Adrenal gland (tissue), 19 donors: ENCODE measurements at places on chromosomes 1 and 21. TPM values are rescaled to one million over a fixed set of nuclear protein-coding genes. Genes with fewer than 3 reads are reported as not detected.

DNA sequence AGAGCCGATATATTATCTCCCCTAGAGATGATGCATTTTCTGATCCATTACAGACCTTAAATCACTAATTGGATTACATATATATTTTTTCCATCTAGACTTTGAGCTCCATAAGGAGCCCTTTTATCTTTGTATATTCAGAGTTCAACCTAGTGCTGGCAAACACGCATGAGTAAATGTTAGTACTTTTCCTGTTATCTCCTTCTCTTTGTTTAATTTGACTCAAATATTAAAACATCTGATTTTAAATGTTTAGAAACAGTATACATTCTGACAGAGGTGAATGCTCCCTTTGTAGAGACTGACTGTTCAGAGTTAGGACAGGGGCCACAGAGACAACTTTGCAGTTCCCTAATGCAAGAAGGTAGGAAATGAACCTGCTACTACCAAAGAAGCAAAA lies 37.1 kb downstream of the EIF2B3 start:
- H3K4me3 ChIP-seq = no peak overlapping the region
- no peaks in the 10 kb centered on the region for H3K27me3 ChIP-seq
- no peaks in the 10 kb centered on the region for H3K36me3 ChIP-seq
- peaks cover 16% of the 10 kb centered on the region for H3K4me1 ChIP-seq
- no peak for DNase-seq

- no peaks in the 10 kb centered on the region for H3K36me3 ChIP-seq
- no peaks in the 10 kb centered on the region for H3K27me3 ChIP-seq
Observed at GRCh38 chr1:31380181-31380580, 7.3 kb upstream of the FABP3 start.

DNA sequence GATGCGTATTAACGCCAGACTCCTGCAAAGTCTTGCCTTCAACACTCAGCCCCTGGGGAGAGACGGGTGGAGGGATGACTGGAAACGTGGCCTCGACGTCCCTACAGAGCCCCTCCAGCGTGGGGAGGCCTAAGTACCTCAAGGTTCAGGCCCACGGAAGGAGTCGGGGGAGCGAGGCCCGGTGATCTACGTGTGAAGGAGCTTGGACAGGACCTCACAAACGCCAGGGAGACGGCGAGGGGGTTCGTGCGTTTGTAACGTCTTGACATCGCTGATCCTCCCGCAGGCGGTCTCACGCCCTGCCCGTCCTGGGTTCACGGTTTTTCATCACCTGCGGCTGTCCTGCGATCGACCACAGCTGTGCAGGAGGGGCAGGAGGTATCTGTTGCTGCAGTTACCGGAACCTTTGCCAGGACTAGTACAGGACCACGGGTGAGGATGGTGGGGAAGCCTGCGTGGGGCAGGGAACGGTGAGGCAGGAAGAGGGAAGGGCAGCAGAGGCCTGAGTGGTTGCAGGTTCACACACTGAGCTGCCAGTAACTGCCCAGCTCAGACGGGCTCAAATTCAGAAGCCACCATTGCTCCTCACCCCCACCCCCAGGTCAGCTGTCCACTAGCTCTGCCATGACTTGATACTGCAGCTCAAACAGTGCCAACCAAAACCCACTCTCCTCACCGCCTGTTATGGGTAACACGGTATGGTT lies 889 bp upstream of the CCNL2 start:
- peaks cover 19% of the 10 kb centered on the region for H3K4me1 ChIP-seq
- H3K36me3 ChIP-seq = peaks cover 75% of the 10 kb centered on the region
- peak overlapping the region; percentile 68 for H3K27ac ChIP-seq
- peak; percentile 71 for DNase-seq

DNA sequence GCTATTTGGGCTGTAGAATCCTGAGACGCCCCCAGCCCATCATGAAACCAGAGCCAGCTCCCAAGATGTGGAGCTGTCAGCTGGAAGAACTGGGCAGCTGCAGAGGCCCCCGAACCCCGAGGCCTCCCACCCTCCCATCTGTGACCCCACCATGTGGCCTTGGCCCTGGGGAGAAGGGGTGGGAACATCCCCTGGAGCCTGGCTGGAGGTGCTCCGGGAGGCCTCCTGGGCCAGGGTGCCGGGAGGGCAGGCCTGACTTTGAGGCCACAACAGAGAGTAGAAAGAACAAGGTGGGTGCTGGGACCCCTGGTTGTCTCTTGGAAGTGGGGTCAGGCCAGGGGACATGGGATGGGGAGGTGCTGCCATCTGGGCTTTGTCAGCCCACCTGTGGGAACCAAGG lies 6.0 kb upstream of the SMYD3 start:
- DNase-seq = no peak
- H3K27me3 ChIP-seq = no peaks in the 10 kb centered on the region
- no peak overlapping the region for H3K4me3 ChIP-seq
- no peaks in the 10 kb centered on the region for H3K4me1 ChIP-seq
- no peaks in the 10 kb centered on the region for H3K36me3 ChIP-seq
- no peak overlapping the region for H3K27ac ChIP-seq

DNA sequence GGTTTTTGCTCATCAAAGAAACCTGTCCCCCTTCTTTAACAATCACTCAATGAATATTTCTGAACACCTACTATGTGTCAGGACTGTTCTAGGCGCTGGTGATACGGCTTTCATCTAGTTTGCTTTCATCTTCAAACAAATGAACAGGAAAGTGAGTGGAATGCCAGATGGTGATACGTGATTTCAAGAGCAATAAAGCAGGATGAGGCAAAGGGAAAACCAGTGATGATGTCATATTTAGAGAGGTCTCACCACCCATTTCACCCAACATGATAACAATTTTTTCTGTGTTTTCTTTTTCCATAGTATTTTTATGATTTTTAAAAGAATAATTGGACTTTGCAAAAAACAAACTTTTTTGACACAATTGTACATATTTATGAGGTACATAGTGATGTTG lies 11.3 kb upstream of the SLC6A17 start:
- DNase-seq = no peak
- no peaks in the 10 kb centered on the region for H3K4me1 ChIP-seq
- H3K36me3 ChIP-seq = no peaks in the 10 kb centered on the region
- H3K4me3 ChIP-seq = no peak overlapping the region
- H3K27me3 ChIP-seq = peaks cover 19% of the 10 kb centered on the region
- no peak overlapping the region for H3K27ac ChIP-seq

Gene SELP
- 3.2 TPM for total RNA-seq

DNA sequence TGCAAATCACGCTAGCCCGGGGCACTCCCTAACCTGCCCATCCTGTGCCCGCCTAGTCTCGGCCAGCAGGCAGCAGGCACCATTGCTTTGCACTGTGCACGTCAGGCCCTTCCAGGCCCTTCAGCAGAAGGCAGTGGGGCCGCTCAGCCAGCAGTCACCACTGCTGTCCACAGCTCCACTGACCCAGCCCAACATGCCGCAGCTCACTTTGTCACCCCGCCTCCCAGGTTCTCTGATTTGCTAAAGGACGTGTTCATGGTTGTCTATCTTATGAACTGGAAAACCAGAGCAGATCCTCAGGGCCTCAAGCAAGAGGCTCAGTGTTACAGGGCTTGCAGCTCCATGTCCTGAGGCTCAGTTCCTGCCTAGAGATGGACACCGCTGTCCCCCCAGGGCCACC lies 14.2 kb upstream of the SPOCD1 start:
- H3K27ac ChIP-seq = no peak overlapping the region
- no peak for DNase-seq
- H3K4me3 ChIP-seq = no peak overlapping the region

DNA sequence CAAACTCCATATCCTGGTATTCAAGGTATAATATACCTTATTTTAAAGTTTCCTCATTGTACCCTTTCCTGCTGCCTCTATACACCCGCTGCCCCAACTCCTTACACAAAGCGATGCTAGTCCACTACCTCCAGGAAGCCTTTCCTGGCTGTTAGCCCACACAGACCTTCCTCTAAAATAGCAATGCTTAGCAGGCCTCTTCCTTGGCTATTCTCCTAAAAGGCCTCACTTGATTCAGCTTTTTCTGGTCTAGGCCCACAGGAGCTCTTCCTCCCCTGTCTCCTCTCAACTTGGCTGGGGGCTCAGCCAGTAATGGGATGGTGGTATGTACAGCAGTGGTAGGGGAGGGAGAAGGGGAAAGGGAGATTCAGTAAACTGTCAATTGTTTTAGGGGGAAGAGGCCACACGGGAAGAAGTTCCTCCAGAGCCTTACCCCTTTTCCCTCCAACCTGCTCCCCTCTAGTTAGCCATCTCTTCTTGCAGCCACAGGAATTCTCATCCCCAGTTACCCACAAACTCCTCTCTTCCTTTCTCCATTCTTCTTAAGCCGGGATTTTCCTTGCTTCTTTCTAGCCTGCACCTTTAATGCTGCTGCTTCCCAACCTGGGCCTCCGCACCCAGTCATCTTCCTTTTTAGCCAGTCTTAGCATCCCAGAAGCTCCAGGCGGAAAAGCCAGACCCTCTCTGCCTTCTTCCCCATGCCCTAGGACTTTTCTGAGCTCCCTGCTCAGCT lies 2.6 kb downstream of the LRRC41 start:
- H3K4me1 ChIP-seq = peaks cover 34% of the 10 kb centered on the region
- peak overlapping the region; percentile 99 for H3K27ac ChIP-seq
- no peaks in the 10 kb centered on the region for H3K36me3 ChIP-seq
- no peak overlapping the region for H3K4me3 ChIP-seq
- no peaks in the 10 kb centered on the region for H3K27me3 ChIP-seq
- no peak for DNase-seq

DNA sequence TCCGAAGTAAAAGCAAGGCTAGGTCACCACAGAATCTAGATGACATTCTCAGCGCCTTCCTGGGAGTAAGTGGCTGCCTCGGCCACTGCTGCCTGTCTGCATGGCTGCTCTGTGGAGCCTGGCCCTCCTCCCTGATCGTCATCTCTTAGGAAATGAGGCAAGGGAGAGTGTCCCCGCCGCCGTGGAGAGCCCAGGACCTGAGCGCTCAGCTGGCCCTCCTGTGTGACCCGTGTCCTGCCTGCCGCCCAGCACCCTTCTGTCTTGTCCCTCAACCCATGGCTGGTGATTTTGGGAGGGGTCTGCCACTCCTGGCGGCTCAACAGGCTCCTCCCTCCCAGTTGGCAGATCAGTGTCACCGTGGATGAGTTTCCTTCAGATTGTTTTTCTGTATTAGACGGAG lies 156.4 kb upstream of the COL6A1 start:
- H3K4me1 ChIP-seq = no peaks in the 10 kb centered on the region
- no peak overlapping the region for H3K27ac ChIP-seq
- H3K36me3 ChIP-seq = no peaks in the 10 kb centered on the region
- no peak for DNase-seq
- H3K4me3 ChIP-seq = no peak overlapping the region

GRCh38 chr1:183954496-183954895 lies 83.0 kb downstream of the COLGALT2 start:
- no peaks in the 10 kb centered on the region for H3K36me3 ChIP-seq
- H3K4me3 ChIP-seq = no peak overlapping the region
- no peaks in the 10 kb centered on the region for H3K4me1 ChIP-seq
- no peak for DNase-seq

DNA sequence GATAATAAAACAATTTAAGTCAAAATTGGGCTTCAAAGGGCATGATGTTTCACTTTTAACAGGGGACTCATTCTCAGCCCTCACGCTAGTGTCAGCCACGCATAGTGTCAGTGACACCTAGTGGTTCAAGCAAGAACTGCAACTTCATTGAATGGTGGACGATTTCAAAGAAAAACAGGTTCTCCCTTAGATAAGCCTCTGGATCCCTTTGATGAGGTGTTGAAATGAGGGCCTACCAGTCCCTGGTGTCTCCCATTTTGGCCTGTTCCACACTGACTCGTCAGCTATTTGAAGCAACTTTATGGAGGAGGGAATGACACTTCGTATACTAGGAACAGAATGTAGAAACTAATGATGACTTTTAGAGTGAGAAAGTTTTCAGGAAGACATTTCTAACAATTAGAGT lies 56.2 kb downstream of the FCRL5 start:
- no peaks in the 10 kb centered on the region for H3K36me3 ChIP-seq
- no peaks in the 10 kb centered on the region for H3K27me3 ChIP-seq
- no peaks in the 10 kb centered on the region for H3K4me1 ChIP-seq
- no peak overlapping the region for H3K27ac ChIP-seq
- no peak overlapping the region for H3K4me3 ChIP-seq
